Cardiac muscle cell (in vitro differentiated cells and primary cell): ENCODE measurements at places on chromosomes 4 and X. TPM values are rescaled to one million over a fixed set of nuclear protein-coding genes. Genes with fewer than 3 reads are reported as not detected.

Gene GLRA2
- 0.15 and 1.3 TPM in 2 replicates for total RNA-seq

Gene FRMPD3
- 2.3 and 4.5 TPM in 2 replicates for total RNA-seq

Gene FRMPD4
- 1.3 and 1.5 TPM in 2 replicates for total RNA-seq

Gene RAB33A
- total RNA-seq, result 2.8 and 8.9 TPM in 2 replicates

Gene ADH7
- total RNA-seq, result not detected in 2 replicates

Gene LGI2
- 4.8 and 7.2 TPM in 2 replicates for total RNA-seq

Gene KLHL5
- 17.3 and 27.7 TPM in 2 replicates for total RNA-seq

Gene CPLX1
- total RNA-seq, result 0.92 and 1.8 TPM in 2 replicates

Gene ATRX
- 72.5 and 87.8 TPM in 2 replicates for total RNA-seq
